Fibroblast of skin of right biceps (primary cell): ENCODE measurements at places on chromosomes 1 and 21.
A peak's percentile ranks its signal among the peaks of the same experiment; 100 is the strongest.

GRCh38 chr1:43558346-43558841 is 27.7 kb downstream of the PTPRF start:
- peak; percentile 81 for DNase-seq

DNA sequence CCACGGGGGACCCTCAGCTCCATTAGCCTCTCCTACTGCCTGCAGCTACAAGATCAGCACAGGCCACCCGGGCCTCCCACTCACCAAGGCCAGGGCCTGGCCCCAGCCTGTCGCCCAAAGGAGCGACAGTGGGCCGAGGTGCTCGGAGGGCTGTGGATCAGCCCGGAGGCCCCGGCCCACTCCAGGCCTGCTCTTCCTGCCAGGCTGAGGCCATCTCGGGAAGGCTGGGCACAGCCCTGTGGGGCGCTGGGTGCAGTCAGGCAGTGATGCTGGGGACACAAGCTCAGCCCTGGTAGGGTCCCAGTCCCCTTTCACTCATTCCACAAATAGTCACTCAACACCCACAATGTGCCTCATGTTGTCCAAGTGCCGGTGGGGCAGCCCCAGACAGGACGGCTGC is 58.8 kb downstream of the CASZ1 start:
- no peak for DNase-seq

GRCh38 chr1:236395230-236395946 is 1.3 kb downstream of the EDARADD start:
- DNase-seq, result peak; percentile 27

- no peak for DNase-seq
Measured at GRCh38 chr1:10662824-10663677, 133.4 kb downstream of the CASZ1 start.

- no peak for DNase-seq
Measured at GRCh38 chr1:222443566-222443965, 104.3 kb downstream of the HHIPL2 start.

GRCh38 chr1:91601554-91602376 is 101.1 kb downstream of the CDC7 start:
- peak; percentile 42 for DNase-seq

DNA sequence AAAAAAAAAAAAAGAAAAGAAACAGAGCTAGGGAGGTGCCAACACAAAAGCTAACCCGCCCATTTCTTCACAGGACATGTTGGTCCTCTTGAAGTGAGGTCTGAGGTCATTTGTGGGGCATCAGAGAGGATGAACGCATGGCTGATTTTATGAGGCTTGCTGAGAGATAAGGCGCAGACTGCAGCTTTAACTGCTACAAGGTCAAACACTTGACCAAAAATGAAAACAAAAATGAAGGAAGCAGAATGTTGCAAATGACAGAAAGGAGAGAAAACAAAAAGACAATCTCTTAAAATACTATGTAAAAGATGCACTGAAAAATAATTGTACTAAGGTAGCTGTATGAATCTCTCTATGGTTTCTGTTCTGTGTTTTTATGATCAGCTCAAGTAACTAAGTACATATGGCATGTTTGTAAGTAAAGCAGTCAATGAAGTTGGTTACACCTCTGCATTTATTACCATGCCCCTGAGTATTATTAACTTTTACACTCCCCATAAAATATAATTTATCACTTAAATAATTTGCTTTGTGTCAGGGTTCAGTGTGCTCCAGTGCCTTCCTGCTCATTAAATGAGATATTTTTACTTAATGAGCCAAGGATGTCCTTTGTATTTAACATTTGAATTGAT is 249.1 kb upstream of the NR5A2 start:
- no peak for DNase-seq

DNA sequence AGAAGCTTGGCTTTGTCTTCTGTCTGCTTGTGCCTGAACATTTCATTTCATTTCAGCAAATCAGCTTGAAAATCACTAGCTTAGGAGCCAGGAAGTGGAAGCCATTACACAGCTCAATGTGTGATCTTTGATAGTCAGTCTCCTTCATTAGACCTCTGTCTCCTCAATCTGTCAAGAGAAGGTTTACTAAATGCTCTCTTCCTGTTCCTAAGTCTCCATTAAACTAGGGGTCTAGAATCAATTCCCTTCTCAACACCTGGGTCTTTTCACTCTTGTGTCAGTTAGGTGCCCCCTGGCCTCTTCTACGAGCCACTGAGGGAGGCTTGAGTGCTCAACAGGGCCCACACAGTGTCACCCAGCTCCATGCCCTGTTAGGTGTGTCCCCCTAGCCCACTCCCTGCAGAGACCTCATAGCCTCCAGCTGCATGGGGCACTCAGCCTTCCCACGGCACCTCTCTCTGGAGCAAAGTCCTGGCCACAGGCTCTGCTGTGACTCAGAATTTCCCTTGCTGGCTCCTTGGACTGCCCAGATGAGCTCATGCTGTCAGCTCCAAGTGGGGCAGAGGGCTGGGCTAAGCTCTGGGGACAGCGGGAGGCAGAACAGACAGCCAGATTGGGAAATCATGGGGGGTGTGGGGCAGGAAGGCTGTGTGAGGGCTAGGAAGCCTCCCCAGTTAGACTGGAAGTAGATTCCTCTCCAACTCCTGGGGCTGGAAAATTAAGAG is 115.7 kb upstream of the IPO9 start:
- peak; percentile 100 for DNase-seq

DNA sequence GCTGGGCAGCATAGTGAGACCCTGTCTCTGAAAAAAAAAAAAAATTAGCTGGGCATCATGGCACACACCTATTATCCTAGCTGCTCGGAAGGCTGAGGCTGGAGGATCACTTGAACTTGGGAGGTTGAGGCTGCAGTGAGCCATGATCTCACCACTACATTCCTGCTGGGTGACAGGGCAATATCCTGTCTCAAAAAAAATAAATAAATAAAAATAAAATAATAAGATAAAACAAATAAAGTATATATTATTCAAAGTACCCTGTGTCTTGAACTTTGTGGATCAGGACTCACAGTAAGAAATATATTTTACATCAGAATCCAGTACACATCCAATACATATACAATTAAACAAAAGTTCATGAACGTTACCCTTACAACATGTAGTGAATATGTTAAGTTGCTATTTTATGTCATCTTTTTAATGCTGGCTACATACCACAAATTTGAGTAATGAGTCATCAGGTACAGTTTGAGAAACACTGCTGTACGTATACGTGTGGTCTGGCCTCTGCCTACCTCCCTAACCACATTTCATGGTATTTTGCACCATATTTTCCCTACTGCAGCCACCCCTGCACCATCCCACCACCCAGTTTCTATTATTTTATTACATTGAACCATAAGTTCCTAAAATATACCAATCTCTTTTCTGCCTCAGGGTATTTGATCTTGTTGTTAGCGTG is 4.4 kb downstream of the NME7 start:
- peak; percentile 94 for DNase-seq

- no peak for DNase-seq
Measured at GRCh38 chr1:56069824-56070223, 509.5 kb downstream of the PLPP3 start.

DNA sequence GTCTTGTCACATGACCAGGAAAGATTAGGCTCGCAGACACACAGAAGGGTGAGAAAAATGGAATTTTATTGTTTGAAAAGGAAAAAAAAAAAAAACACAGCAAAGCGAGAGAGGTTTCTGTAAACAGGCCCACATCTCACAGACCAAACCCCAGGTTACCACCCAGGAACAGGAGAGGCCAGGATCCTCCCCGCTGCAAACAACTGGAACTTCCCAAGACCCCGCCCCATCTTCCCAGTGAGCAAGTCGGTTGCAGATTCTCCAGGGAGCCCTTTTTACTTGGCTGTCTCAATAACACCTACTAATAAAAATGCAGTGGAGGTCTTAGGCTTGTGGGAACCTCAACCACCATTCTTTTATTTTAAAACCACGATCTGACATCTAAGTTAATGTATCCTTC is 84.7 kb upstream of the ETS2 start:
- no peak for DNase-seq

- no peak for DNase-seq
Measured at GRCh38 chr1:216325336-216325735, 97.9 kb downstream of the USH2A start.

- DNase-seq, result peak; percentile 16
Measured at GRCh38 chr1:106498238-106498637, 558.2 kb upstream of the PRMT6 start.

DNA sequence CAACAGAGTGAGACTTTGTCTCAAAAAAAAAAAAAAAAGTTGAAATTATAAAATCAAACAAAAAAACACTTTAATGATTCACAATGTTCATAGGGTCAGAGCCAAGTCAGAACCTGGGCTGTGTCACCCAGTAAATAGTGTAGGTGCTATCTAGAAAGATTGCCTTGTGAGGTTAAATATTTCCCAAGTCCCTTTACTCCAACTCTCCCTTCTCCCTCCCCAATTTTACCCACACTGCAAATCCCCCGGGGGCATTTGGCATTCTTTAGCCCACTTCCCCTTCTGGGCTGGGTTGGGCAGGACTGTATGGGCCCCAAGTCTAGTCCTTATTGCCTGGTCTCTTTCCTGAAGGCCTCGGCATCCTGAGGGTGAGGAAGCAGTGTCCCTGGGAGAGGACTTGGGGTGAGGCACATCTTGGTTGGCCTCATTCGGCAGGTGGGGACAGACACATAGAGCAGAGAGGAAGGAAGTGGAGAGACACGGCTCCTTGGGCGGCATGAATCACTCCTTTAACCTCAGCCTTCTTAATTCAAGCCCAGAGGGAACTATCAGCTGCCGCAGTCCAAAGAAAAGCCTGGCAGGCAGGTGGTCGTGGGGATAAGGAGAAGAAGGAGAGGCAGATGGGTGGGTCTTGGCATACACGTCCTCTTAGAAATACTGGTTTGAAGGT is 8.2 kb downstream of the ADORA1 start:
- DNase-seq, result no peak

- no peak for DNase-seq
Measured at GRCh38 chr1:177067752-177068410, 96.6 kb downstream of the ASTN1 start.

GRCh38 chr1:52769346-52770033 is 43.2 kb downstream of the ZYG11B start:
- no peak for DNase-seq

DNA sequence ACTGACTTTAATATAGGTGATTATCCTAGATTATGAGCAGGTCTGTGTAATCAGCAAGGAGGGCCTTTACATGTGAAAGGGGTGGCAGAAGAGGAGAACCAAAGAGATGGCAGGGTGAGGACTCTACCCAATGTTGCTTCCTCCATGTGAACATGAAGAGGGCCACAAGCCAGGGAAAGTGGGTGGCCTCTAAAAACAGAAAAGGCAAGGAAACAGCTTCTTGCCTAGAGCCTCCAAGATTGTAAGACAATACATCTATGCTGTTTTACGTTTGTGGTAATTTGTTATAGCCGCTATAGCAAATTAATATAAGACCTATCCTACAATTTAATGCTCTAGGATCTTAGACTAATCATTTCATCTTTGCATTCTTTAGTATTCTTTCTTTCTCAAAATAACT is 85.5 kb downstream of the PLPP3 start:
- DNase-seq, result no peak

GRCh38 chr21:25573409-25574206 is 33.7 kb downstream of the MRPL39 start:
- DNase-seq, result peak; percentile 96

DNA sequence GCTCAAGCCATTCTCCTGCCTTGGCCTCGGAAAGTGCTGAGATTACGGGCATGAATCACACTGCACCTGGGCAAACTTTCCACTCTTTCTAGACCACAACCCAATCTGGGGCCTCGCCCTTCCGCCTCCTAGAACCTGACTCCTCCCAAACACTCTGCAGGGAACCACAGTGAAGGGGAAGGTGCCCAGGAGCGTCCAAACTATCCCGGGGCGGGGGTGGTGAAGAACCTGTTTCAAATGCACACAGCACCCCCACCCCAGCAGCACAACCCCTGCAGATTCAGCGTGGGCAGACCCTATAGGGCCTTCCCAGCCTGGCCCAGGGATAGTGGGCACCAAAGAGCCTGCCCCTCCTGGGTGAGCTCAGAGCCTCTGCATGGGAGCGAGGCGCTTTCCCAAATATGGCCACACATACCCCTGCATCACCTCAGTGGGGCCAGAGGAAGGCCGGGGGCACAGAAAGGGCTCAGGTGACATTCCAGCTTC is 86.9 kb downstream of the STUM start:
- no peak for DNase-seq

DNA sequence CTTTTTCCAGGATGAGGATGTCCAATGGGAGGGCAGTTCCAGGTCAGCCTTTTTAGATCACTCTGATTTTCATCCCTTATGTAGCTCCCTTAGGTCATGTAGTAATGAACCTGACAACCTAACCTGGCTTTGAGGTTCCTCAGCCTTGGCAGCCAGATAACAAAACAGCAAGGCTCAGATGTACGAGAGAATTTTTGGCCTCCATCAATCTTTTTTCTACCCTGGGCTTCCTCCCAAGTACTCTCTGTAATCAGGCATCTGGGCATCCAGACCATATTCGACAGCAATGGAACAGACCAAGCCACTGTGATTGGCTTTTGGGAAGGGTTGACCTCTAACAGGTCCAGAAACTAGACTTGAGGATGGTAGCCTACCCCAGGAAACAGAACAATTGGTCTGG is 38.6 kb downstream of the KCNH1 start:
- no peak for DNase-seq

GRCh38 chr1:216929870-216930582 is 206.8 kb upstream of the ESRRG start:
- peak; percentile 43 for DNase-seq

DNA sequence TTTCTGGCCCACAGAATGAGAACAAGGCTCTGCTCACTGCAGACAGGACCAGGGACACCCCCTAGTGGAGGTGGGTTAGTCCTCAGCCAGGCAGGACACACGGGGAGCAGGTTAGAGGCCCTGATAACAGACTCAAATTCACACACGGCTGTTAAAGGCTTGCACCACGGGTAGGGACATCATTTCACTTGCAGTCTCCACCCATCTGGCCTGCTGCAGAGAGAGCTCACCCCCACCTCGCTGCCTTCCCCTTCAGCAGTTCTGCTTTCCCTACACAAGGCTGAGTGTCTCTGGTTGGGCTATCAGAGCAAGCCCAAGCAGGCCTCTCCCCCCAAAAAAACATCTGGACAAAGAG is 20.6 kb downstream of the MEF2D start:
- DNase-seq, result no peak

GRCh38 chr1:94622757-94623156 is 81.2 kb upstream of the F3 start:
- peak; percentile 75 for DNase-seq

- DNase-seq, result no peak
Measured at GRCh38 chr1:58539553-58539952, 7.0 kb downstream of the OMA1 start.

DNA sequence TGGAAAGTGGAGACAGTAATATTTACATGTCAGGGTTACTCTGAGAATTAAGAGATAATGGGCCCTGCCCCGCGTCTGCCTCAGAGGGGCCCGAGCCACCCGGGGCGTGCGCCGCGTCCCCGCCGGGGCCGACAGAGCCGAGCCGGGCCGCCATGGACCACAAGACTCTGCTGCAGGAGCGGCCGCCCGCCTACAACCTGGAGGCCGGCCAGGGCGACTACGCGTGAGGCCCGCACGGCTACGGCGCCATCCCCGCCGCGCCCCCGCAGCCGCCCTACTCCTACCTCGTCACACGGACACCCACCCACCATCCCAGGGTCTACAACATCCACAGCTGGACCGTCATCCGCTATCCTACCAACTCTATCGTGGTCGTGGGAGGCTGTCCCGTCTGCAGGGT is 35.1 kb upstream of the LRRC39 start:
- no peak for DNase-seq
